CD8-positive, alpha-beta T cell (primary cell): ENCODE measurements at places on chromosomes 2 and 18. TPM values are rescaled to one million over a fixed set of nuclear protein-coding genes. Genes with fewer than 3 reads are reported as not detected.

POTEI gene
- not detected for total RNA-seq

SNORC gene
- total RNA-seq, result 0.44 TPM

DNA sequence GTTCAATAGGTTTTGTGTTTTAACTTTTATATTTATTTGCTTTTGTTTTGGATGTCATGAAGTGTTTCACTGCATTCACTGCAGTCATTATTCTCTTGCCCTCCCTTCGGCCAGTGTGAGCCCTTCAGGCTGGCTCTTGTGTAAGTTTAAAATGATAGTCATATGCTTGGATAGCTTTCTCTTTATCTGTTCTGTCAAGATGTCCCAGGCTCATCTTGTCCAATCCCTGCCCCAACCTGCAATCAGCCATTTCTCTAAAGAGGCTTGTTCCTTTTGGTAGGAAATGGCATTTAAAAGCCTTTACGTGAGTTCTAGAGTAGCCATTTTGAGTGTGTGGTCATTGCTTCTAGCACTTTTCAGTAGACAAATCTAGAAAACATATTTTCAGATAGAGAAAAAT, 238.0 kb upstream of the SLC39A10 start:
- DNase-seq, result no peak

- DNase-seq, result no peak
These were observed 3.9 kb upstream of the NPPC start for GRCh38 chr2:231929961-231930592.

GRCh38 chr2:32289165-32289999, 11.7 kb downstream of the YIPF4 start:
- DNase-seq, result no peak

ACVR2A gene
- 4.2 TPM for total RNA-seq

EPB41L3 gene
- total RNA-seq, result 1.2 TPM

- no peak for DNase-seq
These were observed 10.4 kb downstream of the MAB21L4 start for GRCh38 chr2:240885566-240885965.

GRCh38 chr2:10043906-10044601, 704 bp downstream of the KLF11 start:
- peak; percentile 72 for DNase-seq

LHCGR gene
- total RNA-seq, result not detected

- no peak for DNase-seq
These were observed 90.1 kb downstream of the MYCN start for GRCh38 chr2:16030206-16031057.

DNA sequence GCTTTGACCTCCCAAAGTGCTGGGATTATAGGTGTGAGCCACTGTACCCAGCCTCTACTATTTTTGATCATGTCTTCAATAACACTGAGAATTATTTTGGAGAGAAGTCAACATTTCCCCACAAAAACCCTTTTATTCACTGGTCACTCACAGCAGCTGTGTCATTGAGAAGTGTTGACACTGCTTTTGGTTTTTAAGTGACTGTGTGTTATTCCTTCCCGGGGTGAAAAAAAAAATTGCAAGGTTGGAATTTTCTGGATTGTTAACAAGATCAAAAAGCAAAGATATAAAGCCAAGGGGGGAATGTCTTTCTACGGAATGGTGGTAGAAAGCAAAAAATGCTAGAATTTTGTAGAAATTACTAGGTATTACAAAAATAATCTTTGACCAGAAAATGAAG, 61.5 kb downstream of the TANC1 start:
- no peak for DNase-seq

RESP18 gene
- not detected for total RNA-seq

- DNase-seq, result no peak
These were observed 120.5 kb downstream of the AGAP1 start for GRCh38 chr2:235614176-235614860.

DNA sequence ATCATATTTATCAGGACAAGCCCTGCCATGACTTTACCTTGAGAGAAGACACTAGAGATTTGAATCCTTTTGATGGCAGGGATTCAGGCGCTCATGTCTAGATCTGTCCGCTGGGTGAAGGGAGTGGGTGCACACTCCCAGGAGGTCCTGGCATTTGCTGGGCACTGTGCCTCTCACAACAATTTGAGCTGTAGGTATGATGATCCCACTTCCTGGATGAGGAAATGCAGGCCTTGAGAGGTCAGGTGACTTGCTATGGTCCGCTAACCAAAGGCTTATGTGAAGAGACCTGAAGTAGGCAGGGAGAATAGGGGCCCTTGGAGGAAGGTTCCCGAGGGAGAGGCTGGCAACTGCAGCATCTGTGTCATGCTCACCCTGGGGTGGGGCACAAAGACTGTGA, 206.1 kb downstream of the HAUS1 start:
- DNase-seq, result no peak

GRCh38 chr18:59419386-59419785, 60.3 kb upstream of the LMAN1 start:
- no peak for DNase-seq

DNA sequence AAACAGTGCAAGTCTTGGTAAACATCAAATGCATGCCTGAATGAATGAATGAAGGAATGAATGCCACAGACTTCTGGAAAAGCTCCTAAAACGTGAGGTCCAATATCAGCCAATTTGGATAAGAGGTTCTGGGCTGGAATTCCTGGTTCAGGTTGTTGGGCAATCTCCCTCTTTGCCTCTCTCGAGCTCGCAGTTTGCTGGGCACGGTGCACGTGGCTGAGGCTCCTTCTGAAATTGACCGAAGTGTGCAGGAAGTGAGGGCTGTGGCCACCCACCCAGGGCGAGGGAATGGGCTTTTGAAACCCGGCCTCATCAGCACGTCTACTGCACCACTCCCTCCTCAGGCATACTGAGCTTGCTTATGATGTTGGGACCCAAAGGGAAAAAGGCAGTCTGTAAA, 288.8 kb upstream of the HS6ST1 start:
- DNase-seq, result no peak

DNA sequence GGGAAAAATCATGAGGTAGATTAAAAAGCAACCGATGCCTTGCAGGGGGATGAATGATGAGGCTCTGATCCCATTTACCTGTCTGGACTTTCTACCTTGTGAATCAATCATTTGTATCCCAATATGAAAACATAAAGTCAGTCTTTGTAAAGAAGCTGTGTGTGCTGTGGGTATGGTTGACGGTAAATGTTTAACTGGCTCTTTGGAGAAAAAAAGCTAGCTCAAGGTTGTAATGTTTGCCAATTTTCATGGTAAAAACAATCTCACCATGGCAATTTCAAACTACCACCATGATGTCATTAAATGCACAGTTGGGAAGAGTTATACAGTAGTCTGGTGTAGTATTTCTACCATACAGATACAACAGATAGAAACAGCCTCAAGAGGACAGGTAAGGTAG, 14.6 kb downstream of the TTR start:
- no peak for DNase-seq

GRCh38 chr2:169827272-169828140, at the start of gene UBR3:
TSS of gene UBR3 (plus strand) at chr2:169827454. CDS start at chr2:169827508, 54 bp downstream.
- peak; percentile 91 for DNase-seq

DNA sequence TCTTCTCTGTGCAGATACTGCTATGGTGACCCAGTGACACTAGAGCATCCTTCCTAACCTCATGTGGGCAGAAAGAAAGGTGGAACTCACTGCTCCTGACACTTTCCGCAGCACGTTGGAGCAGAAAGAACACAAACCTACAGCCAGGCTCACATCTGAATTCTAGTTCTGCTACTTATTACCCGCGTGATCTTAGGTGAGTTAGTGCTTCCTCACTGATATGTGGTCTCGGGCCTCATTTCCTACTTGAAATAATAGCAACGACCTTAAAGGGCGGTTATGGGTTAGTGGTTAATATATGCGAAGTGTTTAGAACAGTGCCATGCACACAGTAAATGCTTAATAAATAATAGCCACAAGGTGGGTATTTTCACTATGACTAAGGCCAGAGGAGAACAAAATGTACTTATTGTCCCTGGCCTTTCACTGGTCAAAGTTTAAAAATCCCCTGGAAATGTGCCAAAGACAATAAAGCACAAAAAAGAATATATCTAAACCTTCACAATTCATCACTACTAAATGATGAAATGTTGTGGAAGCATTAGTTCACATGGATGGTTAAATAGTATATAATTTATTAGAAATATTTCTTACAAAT, 66.6 kb downstream of the MYOM1 start:
- DNase-seq, result no peak

GRCh38 chr2:97730245-97730644, 16.9 kb downstream of the ZAP70 start:
- no peak for DNase-seq

- DNase-seq, result no peak
These were observed 17.5 kb downstream of the C1D start for GRCh38 chr2:68045342-68045741.

SLC4A3 gene
- not detected for total RNA-seq

FRZB gene
- total RNA-seq, result not detected

GRCh38 chr2:157056200-157056676, 201.3 kb upstream of the GALNT5 start:
- no peak for DNase-seq

DNA sequence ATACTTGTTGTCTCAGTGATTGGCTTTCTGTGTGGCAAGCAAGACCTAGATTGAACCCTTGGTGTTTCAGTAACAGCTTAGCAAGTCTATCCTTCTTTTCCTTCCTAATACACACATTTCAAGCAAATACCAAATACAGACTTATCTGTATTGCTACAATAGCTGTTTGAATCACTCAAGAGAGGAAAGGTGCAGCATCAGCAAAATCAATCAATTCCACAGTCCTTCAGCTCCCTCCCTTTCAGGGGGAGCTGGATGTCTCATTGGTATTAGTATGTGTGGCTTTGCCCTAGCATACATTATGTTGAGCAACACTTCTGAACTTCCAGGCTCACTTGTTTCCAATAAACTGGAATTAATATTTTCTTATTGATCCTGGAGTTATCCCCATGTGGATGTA, 323.1 kb downstream of the TMX3 start:
- DNase-seq, result no peak

KCNE4 gene
- total RNA-seq, result not detected

- DNase-seq, result no peak
These were observed 114.6 kb upstream of the KCTD1 start for GRCh38 chr18:26662996-26663395.

GRCh38 chr18:47726550-47726949, 203.9 kb downstream of the SMAD2 start:
- no peak for DNase-seq

DNA sequence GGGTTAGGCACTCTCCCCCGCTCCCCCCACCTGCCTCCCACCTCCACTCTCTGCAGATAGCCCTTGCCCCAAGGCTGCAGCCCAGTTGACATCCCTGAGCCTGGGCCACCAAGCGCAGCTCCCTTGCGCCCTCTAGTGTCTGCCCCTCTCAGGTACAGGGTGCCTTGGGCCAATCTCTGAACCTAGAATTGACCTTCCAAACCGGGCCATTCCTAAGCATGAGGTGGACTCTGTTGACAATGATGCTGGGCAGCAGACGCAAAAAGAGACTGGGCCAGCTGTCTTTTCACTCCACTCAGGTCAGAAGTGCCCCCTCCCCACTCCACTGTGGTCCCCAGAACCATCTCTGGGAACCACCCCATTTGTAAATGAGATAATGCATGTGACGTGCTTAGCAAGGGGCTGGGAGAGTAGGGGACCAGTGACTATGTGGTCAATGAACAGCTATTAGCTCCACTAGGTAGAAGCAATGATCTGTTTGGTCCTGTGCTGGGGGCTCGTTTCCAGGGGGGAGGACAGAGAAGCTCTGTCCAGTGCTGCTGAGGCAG, 43.3 kb upstream of the PLB1 start:
- peak; percentile 81 for DNase-seq

SGPP2 gene
- total RNA-seq, result 0.69 TPM

- DNase-seq, result no peak
These were observed 1.8 kb upstream of the CCBE1 start for GRCh38 chr18:59699061-59699460.

DNA sequence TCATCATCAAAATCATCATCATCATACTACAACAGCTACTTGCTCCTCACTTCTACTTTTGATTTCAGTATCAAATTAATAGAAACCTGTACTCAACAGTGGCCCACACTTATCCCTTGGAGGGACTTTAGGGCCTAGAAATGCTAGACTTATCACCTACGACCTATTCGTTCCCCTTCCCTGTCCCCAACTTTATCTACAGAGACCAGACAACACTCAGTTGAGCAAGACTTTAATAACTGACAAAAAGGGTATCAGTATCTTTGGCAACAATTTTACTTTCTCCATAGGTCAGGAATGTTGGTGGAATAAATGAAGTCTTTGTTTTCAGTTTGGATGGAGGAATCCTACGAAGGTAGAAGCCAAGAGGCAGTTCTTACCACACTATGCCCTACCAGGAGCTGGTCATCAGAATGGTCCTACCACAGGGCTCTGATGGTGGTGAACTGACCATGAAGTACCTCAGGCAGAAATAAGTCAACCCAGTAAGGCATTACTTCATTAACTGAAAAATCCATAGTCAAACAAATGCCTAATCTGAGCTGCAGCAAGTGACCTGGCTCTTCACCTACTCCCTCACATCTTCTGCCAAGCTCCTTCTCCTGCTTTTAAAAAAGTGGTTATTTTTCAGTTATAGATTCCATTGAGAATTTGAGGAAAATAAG, 26.6 kb downstream of the MBD2 start:
- DNase-seq, result no peak

RIT2 gene
- not detected for total RNA-seq

GRCh38 chr2:238352361-238352760, 32.0 kb downstream of the TRAF3IP1 start:
- no peak for DNase-seq

FHL2 gene
- total RNA-seq, result 0.64 TPM

CRYBA2 gene
- not detected for total RNA-seq

DNA sequence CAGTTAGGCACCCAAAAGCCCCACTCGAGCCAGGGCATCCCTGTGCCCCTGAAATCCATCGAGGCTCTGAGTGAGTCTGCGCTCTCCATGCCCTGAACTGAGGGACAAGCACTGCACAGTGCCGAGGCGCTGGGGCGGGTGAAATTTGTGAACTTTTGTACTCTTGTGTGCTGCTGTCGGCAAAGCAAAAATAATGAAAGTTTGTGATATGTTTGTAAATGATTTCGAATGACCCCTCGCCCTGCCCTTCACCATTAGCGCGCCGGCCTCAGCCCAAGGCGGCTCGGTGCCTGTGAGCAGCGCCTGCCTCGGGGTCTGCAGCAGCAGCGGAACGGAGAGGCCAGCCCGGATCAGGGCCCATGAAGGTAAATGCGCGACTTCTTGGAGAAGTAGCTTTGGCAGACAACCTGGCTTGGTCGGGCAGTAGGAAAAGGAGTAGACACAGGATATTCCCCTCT, 1.8 kb upstream of the HOXD4 start:
- no peak for DNase-seq

DNA sequence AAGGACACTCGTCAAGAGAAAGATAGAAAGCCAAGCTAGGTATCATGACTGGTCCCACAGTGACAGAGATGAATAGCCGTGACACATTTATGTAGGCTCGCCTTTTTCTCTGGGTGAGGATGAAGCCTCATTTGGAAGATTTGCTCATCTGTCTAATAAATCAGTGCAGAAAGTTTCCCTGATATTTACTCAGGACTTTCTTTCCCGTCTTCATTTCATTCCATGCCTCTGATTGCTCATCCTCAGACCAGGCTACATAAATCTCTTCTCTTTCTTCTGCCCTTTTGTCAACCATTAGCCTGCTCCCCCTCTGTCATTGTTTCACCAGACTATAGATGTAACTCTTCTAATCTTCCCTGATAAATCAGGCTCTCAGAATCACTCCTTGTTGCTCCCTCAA, 361.8 kb upstream of the MEIS1 start:
- DNase-seq, result no peak

FBXO36 gene
- 1.0 TPM for total RNA-seq

GCG gene
- not detected for total RNA-seq

MLPH gene
- not detected for total RNA-seq

GRCh38 chr2:100535855-100536254, 26.9 kb upstream of the PDCL3 start:
- DNase-seq, result no peak

- DNase-seq, result no peak
These were observed 425.3 kb downstream of the MBD2 start for GRCh38 chr18:53799134-53799533.
